ENCODE measurements at places on chromosomes 7 and 10. TPM values are rescaled to one million over a fixed set of nuclear protein-coding genes. Genes with fewer than 3 reads are reported as not detected.

DNA sequence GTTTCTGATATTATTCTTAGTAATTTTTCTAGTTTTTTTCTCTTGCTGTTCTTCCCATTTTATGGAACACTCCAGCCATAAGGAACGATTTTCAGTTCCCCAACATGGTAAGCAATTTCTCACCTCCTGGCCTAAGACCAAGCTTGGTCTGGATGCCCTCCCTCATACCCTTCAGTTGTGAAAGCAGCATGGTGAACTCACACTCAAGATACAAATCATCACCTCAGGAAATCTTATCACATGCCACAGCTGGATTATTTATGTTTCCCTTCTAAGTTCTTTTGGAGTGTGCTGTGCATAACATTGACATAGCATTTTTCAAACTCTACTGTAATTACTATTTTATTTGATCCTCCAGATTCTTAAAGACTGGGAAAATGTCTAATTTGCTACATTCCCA lies 216.6 kb downstream of the AGMO start:
- no peaks in the 10 kb centered on the region for H3K36me3 ChIP-seq
- no peak for DNase-seq
- H3K27me3 ChIP-seq, result no peaks in the 10 kb centered on the region
- H3K4me1 ChIP-seq, result 0 out of 2 replicates have a peak, but pooled peaks cover 1% of the 10 kb centered on the region

GRCh38 chr10:101290431-101290830 lies 61.2 kb upstream of the LBX1 start:
- no peaks in the 10 kb centered on the region for H3K4me1 ChIP-seq
- DNase-seq, result no peak
- peaks cover 84% of the 10 kb centered on the region for H3K27me3 ChIP-seq
- no peaks in the 10 kb centered on the region for H3K36me3 ChIP-seq
- no peak overlapping the region for H3K27ac ChIP-seq
- no peak overlapping the region for H3K4me3 ChIP-seq

DNA sequence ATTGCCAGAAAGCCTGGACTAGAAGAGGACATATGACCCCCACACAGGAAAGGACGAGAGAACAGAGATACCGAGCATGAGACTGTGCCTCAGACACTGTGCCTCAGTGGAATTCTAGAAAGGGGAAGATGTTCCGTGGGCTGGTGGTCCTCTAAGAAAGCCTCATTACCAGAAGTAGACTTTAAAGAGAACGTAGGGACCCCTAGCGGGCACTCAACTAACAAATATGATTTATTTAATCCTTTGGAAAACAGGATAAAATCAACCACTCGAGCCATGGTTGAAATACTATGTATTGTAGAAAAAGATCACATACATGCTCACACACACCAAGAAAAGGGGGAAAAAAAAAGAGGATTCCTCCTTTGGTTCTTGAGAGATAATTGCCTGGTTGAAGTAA lies 701.2 kb upstream of the SORCS1 start:
- H3K27me3 ChIP-seq, result no peaks in the 10 kb centered on the region
- no peaks in the 10 kb centered on the region for H3K4me1 ChIP-seq
- no peaks in the 10 kb centered on the region for H3K36me3 ChIP-seq
- no peak overlapping the region for H3K4me3 ChIP-seq
- DNase-seq, result no peak

- no peak overlapping the region for H3K27ac ChIP-seq
- H3K4me3 ChIP-seq, result no peak overlapping the region
- no peaks in the 10 kb centered on the region for H3K27me3 ChIP-seq
These were observed 52.1 kb upstream of the HELLS start for GRCh38 chr10:94493463-94493862.

- no peak overlapping the region for H3K27ac ChIP-seq
- no peak overlapping the region for H3K4me3 ChIP-seq
- DNase-seq, result no peak
- H3K36me3 ChIP-seq, result no peaks in the 10 kb centered on the region
- H3K27me3 ChIP-seq, result no peaks in the 10 kb centered on the region
- H3K4me1 ChIP-seq, result no peaks in the 10 kb centered on the region
These were observed 174.8 kb upstream of the GPR26 start for GRCh38 chr10:123491364-123491763.

DNA sequence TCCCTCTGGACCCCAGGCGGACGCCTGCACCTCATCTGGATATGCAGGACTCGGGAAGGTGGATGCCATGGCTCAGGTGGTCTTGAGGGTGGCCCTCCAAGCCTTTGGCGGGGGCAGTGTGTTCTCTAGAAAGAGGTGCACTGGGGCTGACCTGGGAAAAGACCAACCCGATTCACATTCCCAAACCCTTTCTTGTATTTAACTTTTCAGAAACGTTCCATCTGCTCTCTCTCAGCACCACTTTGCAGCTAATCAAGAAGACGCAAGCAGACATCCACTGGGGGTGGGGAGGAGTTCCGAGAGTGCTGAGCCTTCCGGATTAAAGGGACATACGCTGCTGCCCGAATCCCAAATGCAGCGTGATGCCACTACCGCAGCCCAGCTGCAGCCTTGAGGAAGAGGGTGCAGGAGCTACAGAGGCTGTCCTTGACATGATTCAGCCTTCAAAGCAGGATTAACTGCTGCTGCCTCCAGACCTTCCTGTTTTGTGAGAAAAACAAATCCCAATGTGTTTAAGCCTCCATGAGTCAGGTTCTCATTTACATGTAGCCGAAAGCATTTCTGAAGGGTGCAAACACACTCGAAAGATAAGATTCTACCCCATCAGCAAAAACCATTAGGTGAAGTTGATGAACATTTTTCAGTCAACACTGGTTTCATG lies 39.9 kb downstream of the RBM17 start:
- peaks cover 20% of the 10 kb centered on the region for H3K4me1 ChIP-seq
- no peaks in the 10 kb centered on the region for H3K27me3 ChIP-seq
- H3K27ac ChIP-seq, result peak overlapping the region; percentile 62
- peak overlapping the region; percentile 2 for H3K4me3 ChIP-seq
- no peaks in the 10 kb centered on the region for H3K36me3 ChIP-seq
- peak; percentile 72 for DNase-seq

GRCh38 chr10:72309290-72310240 lies 35.8 kb downstream of the DDIT4 start:
- H3K4me3 ChIP-seq, result no peak overlapping the region
- no peaks in the 10 kb centered on the region for H3K36me3 ChIP-seq
- DNase-seq, result peak; percentile 38
- peaks cover 15% of the 10 kb centered on the region for H3K4me1 ChIP-seq
- H3K27ac ChIP-seq, result no peak overlapping the region

DNA sequence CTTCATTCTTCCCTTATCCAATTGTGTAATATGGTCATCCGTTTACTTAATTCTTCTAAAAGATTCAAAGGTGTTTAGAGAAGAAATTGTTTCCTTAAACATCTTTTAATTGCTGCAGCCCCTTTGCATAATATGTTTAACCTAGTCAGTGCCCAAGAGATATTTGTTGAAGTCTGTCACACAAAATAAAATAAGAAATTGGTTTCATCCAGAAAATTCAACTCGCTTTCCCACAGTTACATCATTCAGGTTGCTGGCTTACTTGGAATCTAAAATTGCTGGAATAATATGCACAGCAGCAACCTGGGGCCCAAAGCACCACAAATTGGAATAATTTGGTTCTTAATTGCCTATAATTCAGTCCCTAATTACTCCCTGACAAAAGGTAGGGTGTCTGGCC lies 155.1 kb upstream of the ETV1 start:
- H3K27me3 ChIP-seq, result no peaks in the 10 kb centered on the region
- no peaks in the 10 kb centered on the region for H3K4me1 ChIP-seq
- no peak for DNase-seq
- H3K36me3 ChIP-seq, result no peaks in the 10 kb centered on the region

- peak overlapping the region; percentile 45 for H3K4me3 ChIP-seq
- H3K4me1 ChIP-seq, result 0 out of 2 replicates have a peak, but pooled peaks cover 1% of the 10 kb centered on the region
- no peak for DNase-seq
- H3K27me3 ChIP-seq, result peaks cover 7% of the 10 kb centered on the region
- H3K27ac ChIP-seq, result no peak overlapping the region
These were observed 743 bp upstream of the PITRM1 start for GRCh38 chr10:3173171-3173878.

DNA sequence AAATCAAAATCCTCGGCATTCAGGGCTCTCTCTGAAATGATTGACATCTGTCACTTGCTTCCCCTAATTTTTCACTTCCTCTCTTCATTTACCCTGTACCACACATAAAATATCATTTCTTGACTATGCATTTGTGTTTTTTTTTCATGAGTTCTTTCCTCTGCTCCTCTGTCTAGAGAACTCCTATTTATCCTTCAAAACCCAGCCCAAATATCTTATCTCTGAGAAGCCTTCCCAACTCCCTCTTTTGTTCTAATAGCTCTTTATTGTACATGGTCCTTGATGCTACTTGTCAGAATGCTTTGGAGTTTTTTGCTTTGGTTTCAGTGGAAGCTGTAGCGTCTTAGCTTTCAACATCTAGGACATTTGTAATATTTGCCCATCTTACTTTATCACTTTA lies 190.2 kb upstream of the CTBP2 start:
- H3K4me3 ChIP-seq, result no peak overlapping the region
- no peaks in the 10 kb centered on the region for H3K4me1 ChIP-seq
- no peak overlapping the region for H3K27ac ChIP-seq
- H3K27me3 ChIP-seq, result peaks cover 2% of the 10 kb centered on the region
- no peaks in the 10 kb centered on the region for H3K36me3 ChIP-seq

- H3K27ac ChIP-seq, result no peak overlapping the region
- no peak overlapping the region for H3K4me3 ChIP-seq
- H3K27me3 ChIP-seq, result no peaks in the 10 kb centered on the region
- peaks cover 75% of the 10 kb centered on the region for H3K36me3 ChIP-seq
- peaks cover 7% of the 10 kb centered on the region for H3K4me1 ChIP-seq
These were observed 42.7 kb downstream of the LAMB1 start for GRCh38 chr7:107960272-107960671.

GRCh38 chr10:59303018-59303417 lies 59.3 kb downstream of the FAM13C start:
- H3K4me3 ChIP-seq, result no peak overlapping the region
- H3K27me3 ChIP-seq, result no peaks in the 10 kb centered on the region
- no peak overlapping the region for H3K27ac ChIP-seq
- H3K36me3 ChIP-seq, result no peaks in the 10 kb centered on the region

DNA sequence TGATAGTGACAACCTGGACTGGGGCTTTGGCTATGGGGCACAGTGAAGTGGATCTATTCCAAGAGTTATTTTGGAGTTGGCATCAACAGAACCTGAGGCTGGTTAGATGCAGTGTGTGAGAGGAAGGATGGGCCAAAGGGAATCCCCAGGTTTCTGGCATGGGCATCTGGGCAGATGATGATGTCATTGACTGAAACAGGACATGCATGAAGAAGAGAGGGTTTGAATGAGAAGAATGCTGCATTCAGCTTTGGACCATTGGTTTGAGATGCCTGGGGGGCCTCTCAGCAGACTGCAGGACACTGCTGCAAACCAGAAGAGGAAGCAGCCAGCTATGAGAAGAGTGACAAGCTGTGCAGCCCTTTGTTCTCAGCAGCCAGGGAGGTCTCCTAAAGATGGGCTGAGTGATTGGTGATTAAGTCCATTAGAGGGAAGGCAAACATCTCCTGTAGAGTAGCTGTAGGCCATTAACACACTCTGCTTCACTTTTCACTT lies 23.1 kb upstream of the PIK3CG start:
- no peak overlapping the region for H3K27ac ChIP-seq
- H3K27me3 ChIP-seq, result no peaks in the 10 kb centered on the region
- DNase-seq, result no peak
- H3K4me1 ChIP-seq, result peaks cover 2% of the 10 kb centered on the region

- H3K36me3 ChIP-seq, result peaks cover 2% of the 10 kb centered on the region
- H3K4me1 ChIP-seq, result peaks cover 5% of the 10 kb centered on the region
- DNase-seq, result peak; percentile 11
- no peak overlapping the region for H3K4me3 ChIP-seq
These were observed 115.2 kb downstream of the HIP1 start for GRCh38 chr7:75623390-75624133.

- no peak within 1 kb of the TSS for H3K27ac ChIP-seq
- H3K4me1 ChIP-seq, result no peaks in the 10 kb centered on the region
- H3K36me3 ChIP-seq, result no peaks in the 10 kb centered on the region
- no peak for DNase-seq
- H3K27me3 ChIP-seq, result no peaks in the 10 kb centered on the region
These were observed at the start of gene SLC13A1 for GRCh38 chr7:123199883-123200282. SLC13A1 (minus strand) TSS chr7:123199969; CDS start chr7:123199946, 23 bp downstream.

DNA sequence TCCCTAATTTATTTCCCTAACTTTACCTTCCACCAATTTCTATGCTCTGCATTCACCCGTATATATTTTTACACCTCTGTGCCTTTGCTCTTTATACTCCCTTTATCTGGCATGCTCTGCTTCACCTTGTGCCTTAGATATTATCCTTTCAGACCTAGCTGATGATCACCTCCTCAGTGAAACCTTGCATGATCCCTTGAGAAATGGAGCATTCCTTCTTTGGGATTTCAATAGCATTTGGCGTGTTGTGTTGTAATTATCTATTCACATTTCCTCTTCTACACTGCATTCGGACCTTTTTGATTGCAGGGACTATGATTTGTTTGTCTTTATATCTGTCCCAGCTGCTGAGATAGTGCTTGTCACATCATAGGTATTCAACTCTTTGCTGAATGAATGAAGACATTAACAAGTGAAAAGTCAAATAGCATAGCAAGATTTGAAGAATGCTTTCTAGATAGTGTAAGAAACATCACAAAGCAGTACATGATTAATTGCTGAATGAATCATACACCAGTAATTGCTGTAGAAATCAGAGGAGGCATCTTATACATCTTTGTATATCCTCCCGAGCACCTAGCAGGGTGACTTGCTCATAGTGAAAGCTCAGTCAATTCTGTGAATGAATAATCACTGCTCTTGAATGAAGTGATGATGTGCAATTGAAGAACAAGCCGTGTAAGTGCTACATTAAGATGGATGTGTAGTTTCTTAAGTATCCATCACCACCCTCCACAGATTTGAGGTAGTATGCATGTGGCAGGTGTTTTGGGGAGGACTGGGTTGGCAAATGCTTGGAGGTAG lies 2.0 kb upstream of the TM9SF3 start:
- no peak overlapping the region for H3K27ac ChIP-seq
- peak; percentile 47 for DNase-seq
- H3K4me3 ChIP-seq, result no peak overlapping the region
- H3K36me3 ChIP-seq, result no peaks in the 10 kb centered on the region
- no peaks in the 10 kb centered on the region for H3K27me3 ChIP-seq

GRCh38 chr7:69399401-69399800 lies 198.9 kb upstream of the AUTS2 start:
- H3K27me3 ChIP-seq, result no peaks in the 10 kb centered on the region
- no peaks in the 10 kb centered on the region for H3K36me3 ChIP-seq
- no peaks in the 10 kb centered on the region for H3K4me1 ChIP-seq
- H3K27ac ChIP-seq, result no peak overlapping the region
- no peak overlapping the region for H3K4me3 ChIP-seq

GRCh38 chr7:103106005-103106702 lies 31.2 kb downstream of the ARMC10 start:
- H3K27me3 ChIP-seq, result no peaks in the 10 kb centered on the region
- H3K4me1 ChIP-seq, result peaks cover 5% of the 10 kb centered on the region
- peak; percentile 16 for DNase-seq
- no peak overlapping the region for H3K27ac ChIP-seq
- no peak overlapping the region for H3K4me3 ChIP-seq
- peaks cover 2% of the 10 kb centered on the region for H3K36me3 ChIP-seq

GRCh38 chr7:121313793-121314676 lies 14.8 kb upstream of the WNT16 start:
- no peak for DNase-seq
- H3K4me1 ChIP-seq, result peaks cover 2% of the 10 kb centered on the region
- no peak overlapping the region for H3K27ac ChIP-seq
- H3K4me3 ChIP-seq, result no peak overlapping the region
- H3K36me3 ChIP-seq, result no peaks in the 10 kb centered on the region

Gene GRID1
- not detected for total RNA-seq

Gene ACBD7
- total RNA-seq, result 1.1 TPM

Gene NUTM2B
- under 0.01 TPM for total RNA-seq

Gene SLC13A4
- total RNA-seq, result not detected

Gene KNDC1
- 0.56 TPM for total RNA-seq

Gene CDHR1
- not detected for total RNA-seq

Gene SMO
- total RNA-seq, result 15.3 TPM

Gene ANKRD61
- total RNA-seq, result under 0.01 TPM

Data from IMR-90 (cell line).